Stimulated activated CD8-positive, alpha-beta memory T cell treated with anti-CD3 and anti-CD28 coated beads, Interleukin-7, amount 100 ng/mL, for 48 hours (primary cell): ENCODE measurements at places on chromosomes 7 and 10.

DNA sequence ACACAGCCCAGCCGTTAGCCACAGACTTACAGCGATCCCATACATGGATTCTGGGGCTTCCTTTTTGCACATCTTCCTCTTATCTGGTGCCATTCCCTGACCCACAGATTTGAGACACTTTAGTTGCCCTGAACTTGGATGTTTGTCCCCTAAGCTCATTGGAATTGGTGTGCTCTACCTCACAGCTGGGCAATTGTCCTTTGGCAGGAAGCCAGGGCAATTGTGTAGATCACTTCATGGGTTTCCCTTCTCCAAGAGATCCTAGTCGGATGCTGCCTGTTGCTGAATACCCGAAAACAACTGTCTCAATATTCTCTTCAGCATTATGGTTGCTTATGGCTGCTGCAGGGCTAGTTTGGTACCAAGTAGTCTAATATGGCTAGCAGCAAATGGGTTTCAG lies 470.7 kb upstream of the MKI67 start:
- no peak for DNase-seq

- no peak for DNase-seq
Observed at GRCh38 chr7:91034459-91035368, 229.5 kb upstream of the FZD1 start.

- no peak for DNase-seq
Observed at GRCh38 chr7:28112883-28113540, 67.6 kb downstream of the JAZF1 start.

DNA sequence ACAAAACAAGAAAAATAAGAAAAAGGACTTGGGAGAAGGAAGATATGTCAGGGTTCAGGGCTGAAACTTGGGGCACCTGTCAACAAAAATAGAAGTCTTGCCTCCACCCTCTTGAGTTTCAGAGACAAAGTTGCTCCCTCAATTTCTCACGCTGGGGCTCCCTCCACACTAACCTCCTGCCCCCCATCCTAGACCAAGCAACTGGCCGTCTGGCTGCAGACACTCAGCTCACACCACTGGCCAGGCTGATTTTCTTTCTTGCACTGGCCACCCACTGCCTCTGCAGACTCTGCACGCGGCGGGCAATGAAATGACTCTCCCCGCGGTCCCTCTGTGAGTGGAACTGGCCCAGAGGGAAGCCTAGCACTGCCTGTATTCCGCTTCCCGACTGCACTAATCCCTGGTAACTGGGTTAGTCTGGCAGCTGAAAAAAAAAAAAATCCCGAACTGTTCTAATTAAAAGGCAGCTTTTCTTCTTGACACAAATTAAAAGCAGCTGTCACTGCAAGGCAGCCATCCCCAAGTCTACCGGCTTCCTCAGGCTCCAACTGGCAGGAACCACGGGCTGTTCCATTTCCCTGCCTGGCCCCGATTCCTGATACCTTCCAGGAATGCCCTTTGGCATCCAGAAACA lies 83.5 kb downstream of the SPDYE5 start:
- DNase-seq = no peak

DNA sequence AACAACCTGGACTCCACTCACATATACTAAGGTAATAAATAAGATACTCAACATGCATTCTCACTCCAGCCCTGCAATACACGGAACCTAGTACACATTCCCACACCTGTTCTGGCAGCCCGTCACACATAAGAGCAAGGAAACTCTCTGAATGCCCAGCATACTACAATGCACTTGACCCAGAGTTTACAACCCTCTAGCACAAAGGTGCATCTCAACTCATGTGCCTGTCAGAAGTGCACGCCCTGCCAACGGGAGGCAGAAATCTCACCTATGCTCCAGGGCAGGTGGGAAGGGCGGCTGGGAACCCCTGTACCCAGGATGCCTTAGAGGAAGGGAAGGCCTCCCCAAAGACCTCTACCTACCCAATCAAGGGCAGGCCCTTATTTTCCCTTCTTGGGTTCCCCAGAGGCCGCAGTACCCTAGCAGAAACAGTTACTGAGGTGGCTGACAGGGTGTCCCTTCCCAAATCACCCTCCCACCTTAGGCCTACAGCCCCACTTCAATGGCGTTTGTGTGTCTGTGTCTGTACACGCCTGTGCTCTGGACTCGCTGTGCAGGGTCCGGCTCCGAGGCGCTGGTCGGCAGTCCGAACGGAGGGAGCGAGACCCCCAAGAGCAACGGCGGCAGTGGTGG lies 2.0 kb downstream of the EVX1 start:
- no peak for DNase-seq

DNA sequence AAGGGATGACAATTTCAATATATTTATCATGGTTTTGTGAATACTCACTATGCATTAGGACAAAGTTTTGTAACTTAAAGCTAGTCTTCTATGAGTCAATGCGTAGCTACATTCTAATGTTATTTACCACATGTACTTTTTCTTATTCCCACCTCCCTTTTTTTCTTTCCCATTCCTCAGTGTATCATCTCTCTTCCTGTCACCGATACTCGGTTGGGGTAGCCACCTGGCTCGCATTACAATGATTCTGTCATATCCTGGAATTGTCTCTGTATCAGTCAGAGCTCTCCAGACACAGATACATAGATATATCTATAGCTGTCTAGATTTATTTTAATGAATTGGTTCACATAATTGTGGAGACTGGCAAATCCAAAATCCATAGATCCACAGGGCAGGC lies 9.8 kb upstream of the RALA start:
- DNase-seq = no peak

DNA sequence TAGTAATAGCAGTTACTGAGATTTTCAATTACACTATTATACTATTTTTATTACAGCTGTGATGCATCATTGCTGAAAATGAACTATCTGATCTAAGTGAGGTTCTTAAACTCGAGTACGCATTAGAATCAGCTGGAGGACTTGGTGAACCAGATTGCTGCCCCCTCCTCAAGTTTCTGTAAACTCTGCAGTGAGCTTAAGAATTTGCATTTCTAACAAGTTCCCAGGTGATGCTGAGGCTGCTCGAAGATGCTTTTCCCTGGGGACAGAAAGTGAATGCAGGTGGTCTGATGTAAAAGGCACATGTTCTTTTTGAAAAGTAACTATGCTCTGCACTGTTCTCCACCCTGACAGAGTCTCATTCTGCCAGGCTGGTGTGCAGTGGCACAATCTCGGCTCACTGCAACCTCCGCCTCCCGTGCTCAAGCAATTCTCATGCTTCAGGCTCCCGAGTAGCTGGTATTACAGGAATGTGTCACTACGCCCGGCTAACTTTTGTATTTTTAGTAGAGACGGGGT lies 12.5 kb downstream of the RNF133 start:
- no peak for DNase-seq

DNA sequence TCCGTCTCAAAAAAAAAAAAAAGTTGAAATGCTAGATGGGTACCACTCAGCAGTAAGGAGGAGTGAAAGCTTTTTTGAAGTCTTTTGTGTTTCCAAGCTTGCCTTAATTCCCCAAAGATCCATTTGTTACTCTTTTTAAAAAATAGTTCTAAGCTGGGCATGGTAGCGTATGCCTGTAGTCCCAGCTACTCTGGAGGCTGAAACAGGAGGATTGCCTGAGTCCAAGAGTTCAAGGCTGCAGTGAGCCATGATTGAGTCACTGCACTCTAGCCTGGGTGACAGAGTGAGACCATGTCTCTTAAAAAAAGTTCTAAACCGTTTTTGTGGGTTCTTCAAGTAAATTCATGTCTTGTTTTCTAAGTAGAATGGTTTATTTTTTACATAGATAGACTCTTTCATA lies 5.3 kb downstream of the TBC1D12 start:
- DNase-seq = no peak

GRCh38 chr10:86711513-86712316 lies 43.4 kb downstream of the LDB3 start:
- DNase-seq = no peak

GRCh38 chr7:39197831-39198230 lies 220.1 kb downstream of the POU6F2 start:
- DNase-seq = no peak

DNA sequence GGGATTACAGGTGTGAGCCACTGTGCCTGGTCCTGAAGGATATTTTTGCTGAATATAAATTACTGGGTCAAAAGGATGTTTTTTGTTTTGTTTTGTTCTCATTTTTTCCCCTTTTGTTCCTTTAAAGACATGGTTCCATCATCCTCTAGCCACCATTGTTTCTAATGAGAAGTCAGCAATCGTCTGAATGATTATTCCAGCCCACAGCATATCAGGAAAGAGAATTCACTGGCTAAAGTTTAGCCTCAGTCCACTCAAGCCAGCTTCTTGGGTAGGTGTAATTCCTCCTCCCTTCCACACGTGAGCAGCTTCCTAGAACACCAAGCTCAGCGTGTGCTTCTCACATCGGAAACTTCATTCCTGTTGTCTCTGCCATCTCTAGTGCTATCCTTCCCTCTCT lies 112.8 kb upstream of the INSIG1 start:
- DNase-seq = no peak

DNA sequence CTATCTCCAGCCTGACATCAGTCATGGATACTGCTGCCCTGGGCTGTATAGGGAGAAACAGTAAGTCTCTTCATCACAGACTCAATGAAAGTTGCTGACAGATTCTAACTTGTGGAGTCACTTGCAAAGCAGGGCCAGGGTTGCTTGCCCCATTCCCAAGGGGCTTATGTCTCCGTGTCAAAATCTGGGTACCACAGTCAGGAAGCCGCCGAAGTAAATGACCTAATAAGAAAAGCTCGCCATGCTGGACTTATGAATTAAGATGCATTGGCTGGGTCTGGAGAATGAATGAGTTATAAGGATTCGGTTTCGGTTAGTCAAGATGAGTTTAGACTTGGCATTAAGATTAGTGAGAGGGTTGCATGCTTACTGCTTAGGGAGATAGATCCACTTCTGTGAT lies 10.8 kb upstream of the OR6V1 start:
- no peak for DNase-seq

GRCh38 chr7:45155357-45155900 lies 2.2 kb upstream of the RAMP3 start:
- DNase-seq = no peak

DNA sequence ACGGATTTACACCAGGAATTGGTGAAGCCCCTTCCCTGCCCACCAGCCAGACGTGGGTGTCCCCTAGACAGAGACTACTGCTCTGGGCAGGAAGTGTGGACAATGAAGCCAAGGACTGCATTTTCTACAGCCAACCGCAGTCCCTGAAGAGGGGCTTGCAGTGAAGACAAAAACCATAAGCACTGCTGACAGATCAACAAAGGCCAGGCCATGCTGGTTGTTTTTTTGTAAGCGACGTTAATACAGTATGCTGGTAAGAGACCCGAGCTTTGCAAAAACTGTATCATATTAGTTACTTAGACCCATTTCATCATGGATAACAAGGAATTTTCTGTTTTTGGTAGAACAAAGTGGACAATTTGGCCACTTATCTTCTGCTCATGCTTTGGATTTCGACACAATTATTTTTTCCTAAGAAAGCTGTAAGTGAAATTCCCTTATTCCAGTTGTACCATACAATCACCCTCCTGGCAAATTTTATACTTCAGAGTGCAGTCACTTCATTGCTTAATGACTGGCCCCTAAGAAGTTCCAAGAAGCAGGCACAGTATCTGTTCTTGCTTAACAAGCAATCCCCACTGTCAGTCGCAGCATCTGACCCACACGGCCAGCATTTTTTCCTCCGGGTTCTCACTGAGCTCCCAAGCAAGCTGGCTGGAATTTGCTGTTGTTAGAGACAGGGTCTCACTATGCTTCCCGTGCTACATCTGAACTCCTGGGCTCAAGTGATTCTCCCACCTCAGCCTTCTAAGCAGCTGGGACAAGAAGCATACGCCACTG lies 163.5 kb downstream of the PARD3 start:
- no peak for DNase-seq

DNA sequence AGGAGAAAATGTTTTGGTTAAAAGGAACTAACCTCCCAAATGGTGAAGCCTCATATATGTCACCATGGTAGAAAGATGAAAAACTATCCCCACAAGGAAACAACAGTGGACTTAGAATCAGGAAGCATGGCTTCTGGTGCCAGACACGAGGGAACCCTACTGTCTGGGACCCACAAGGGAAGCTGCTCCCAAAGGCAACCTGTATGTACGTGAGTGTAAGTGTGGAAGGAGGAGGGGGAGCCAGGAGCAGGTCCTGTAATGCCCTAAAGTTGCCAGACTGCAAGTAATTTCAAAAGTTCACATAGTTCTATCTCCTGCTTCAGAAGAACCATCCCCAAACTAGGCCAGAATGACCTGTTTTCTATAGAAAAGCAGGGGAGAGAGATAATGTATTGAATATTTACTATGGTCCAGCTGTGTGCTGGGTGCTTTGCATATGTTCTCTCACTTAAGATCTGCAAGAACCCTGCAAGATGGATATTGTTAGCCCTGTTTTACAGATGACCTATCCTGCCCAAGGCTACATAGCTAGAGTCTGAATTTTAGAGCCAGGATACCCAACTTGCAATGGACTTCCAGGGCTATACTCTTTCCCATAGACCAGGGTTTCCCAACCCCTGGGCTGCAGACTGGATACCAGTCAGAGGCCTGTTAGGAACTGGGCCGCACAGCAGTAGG lies 19.2 kb downstream of the DUSP5 start:
- DNase-seq = no peak

DNA sequence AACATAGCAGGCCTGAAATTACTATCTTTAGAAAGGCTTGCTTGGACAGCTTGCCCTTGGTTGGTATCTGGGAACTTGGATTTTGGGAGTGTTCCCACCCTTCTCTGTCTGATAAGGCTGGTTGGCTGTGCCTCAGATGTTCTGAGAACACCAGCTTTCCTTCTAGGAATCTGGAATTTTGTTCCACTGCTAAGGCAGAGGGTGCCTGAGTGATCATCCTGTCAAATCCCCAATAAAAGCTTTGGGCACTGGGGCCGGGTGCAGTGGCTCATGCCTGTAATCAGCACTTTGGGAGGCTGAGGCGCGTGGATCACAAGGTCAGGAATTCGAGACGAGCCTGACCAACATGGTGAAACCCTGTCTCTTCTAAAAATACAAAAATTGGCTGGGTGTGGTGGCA lies 5.0 kb downstream of the TRUB1 start:
- DNase-seq = no peak

DNA sequence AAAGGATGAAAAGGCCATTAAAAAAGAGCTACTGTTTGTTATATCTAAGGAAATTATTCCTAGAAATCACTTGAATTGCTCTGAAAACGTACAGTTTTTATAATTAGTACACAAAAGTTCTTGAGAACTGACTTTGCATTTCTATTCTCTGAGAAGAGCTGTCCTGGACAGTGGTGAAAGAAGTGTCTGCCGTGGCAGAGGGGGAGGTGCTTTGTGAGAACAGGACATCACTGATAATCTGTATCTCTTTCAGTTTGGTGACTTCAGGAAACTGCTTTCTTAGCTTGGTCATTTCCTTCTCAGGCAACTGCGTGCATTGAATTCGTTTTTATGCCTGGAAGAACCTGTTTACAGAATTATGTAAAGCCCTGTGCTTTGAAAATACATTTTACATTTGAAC lies 52.1 kb downstream of the POLL start:
- no peak for DNase-seq
